ENCODE measurements at places on chromosomes 6 and 20.

DNA sequence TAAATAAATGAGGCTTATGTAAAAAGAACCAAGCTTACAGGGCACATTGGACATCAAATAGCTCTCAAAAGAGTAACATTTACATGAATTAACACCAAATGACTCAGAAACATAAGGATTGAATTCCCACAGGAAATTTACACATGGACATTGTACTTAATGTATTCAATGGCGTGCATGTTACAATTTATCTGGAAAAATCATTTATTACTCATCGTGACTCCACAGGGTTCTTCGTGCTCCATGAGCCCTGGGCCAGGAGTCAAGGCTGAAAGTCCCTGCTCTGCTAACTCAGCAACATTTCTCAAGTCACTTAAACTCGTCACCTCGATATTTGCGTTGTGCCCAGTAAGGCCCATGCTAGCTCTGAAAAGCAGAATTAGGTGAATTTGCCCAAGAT is 158.5 kb downstream of the PHACTR1 start:
- no peak for DNase-seq

GRCh38 chr20:62368976-62369814 is 2.1 kb upstream of the LAMA5 start:
- peak; percentile 81 for DNase-seq

DNA sequence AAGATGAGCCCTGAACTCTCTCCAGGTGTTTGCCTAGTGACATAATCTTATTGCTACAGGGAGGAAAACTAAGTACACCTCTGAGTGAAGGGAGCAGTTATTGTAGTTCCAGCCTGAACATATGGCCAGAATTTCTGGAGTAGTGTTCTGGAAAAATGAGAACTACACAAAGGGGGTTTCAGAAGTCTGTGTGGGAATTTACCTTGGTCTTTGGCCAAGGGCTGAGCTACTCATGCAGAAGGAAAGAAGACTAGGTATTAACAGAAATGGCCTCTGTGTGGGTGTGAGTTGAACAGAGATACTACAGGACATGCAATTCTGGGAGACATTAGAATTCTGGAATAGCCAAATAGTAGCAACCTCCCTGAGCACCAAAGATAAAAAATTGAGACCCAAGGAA is 1009.7 kb upstream of the GJE1 start:
- no peak for DNase-seq

- DNase-seq = peak; percentile 88
Measured at GRCh38 chr6:95087394-95088097, 489.8 kb upstream of the MANEA start.

GRCh38 chr20:13221673-13222318 is 722 bp downstream of the ISM1 start:
- peak; percentile 33 for DNase-seq

- no peak for DNase-seq
Measured at GRCh38 chr6:134176264-134176975, 124.0 kb upstream of the SLC2A12 start.

- no peak for DNase-seq
Measured at GRCh38 chr6:93327857-93328256, 91.5 kb downstream of the EPHA7 start.

DNA sequence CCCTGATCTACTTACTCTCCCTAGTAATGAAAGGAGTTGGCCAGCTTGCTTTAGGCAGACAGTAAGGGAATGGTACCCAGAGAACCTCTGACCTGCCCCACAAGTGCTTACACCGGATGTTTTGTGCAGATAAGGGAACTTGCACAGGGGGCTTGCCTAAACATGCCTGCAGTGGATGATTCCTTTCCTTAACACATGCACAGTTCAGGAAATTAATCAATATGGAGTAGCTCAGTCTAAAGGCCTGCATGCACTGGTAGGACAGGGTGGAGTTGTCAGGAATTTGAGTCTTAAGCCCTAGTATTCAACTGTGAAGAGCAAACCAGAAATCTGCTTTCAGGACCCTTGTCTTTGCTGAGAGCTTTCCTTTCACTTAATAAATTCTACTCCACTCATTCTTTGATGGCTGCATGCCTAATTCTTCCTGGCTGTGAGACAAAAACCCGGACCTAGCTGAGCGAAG is 3.9 kb upstream of the TRIM38 start:
- no peak for DNase-seq

DNA sequence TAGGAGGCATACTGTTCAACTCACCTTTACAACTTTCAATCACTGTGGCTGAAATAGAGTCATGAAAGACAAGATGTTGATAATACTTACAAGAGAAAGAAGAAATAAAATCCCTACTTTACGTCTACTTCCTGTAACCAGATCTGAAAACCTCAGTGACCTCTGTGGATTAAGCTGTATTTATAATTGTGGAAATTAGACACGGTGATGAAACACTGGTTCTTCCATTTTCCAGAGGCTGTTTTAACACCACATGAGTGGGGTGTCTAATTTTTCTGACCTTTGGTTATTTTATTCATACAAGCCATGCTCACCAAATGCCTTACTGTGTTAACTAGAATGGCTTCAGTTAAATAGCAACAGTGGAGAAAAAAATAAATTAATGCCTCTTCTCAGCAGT is 58.5 kb upstream of the HIVEP1 start:
- DNase-seq = no peak

DNA sequence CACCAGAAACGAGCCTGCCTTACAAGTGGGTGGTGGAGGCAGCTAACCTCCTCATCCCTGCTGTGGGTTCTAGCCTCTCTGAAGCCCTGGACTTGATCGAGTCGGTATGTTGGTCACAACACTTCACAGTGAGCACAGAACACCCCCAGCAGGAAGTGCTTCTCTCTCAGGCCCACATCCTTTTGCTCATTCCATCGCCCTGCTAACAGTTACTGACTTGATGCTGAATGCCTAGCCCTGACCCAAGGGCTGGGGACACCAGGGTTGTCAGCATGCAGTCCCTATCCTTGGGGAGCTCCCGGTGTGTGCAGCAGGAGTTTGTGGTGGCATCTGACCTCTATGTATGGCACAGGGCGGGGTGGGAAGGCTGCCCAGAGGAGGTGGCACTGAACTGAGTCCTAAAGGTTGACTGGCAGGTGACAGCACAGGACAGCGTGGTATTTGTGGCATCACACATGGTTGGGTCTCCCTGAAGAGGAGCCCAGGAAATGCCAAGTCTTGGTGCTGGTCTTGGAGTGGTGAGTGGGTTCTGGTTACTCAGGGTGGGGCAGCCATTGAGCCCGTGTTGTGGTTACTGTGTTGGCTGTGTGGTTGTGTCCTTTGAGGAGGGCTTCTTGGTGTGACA is 26.7 kb downstream of the GTSF1L start:
- DNase-seq = no peak

DNA sequence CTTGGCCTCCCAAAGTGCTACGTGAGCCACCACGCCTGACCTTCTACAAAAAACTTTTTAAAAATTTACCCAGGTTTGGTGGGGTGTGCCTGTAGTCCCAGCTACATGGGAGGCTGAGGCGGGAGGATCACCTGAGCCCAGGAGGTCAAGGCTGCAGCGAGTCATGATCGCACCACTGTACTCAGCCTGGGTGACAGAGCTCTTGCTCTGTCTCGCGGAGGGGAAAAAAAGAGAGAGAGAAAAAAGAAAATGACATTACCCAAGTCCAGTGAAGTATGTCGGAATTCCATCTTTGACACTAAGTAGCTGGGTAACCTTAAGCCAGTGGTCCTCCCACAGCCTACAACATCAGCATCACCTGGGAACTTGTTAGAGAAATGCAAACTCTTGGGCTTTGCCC is 18.8 kb upstream of the MAP1LC3A start:
- DNase-seq = no peak

DNA sequence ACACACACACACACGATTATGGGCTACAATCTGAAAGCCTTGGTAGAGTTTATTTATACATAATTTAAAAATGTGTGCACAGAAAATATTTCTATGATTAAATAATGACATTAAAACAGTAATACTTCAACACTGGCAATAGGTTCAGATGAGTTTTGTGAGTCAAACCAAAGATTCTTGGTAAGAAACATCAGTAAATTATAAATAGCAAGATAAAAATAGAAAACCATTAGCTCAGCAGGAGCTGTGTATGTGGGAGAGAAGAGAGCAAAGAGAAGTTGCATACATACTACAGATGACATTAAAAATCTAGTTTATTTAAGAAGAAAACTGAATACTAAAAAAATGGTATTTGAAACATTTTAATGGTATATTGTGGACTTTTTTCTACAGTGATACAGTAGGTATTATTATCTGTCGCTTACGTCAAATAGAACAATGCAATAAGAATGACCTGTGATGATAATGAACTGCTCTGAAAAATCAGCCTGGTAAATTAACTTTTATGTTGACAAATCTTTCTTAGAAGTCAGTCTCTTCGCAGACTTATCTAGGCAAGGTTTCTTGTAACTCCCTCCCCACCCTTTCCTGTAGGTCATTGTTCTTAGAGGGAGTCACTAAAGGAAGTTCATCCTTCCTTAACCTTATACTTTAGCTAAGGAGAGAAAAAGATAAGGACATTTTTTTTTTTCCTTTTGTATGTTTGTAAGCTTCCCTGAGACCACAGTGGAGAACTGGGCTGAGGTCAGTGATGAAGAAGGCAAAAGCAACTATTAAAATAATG is 149.3 kb downstream of the GJA1 start:
- DNase-seq = no peak

GRCh38 chr6:33613146-33613794 is 7.9 kb upstream of the ITPR3 start:
- no peak for DNase-seq

DNA sequence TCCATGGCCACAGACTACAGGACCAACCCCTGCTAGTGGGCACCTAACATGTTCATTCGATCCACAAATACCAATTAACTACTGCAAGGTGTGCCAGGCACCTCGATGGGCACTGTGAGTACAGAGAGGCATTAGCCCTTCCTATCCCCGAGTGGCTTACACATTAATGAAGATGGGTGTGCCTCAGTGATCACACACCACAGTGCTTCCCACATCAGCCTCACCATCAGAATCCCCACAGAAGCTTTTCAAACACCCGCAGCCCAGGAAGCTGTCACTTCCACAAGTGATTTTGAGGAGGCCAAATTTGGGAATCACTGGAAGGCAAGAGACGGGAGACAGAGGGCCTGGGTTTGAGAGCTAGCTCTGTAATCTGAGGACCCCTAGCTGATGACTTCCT is 23.7 kb downstream of the EZR start:
- DNase-seq = no peak

DNA sequence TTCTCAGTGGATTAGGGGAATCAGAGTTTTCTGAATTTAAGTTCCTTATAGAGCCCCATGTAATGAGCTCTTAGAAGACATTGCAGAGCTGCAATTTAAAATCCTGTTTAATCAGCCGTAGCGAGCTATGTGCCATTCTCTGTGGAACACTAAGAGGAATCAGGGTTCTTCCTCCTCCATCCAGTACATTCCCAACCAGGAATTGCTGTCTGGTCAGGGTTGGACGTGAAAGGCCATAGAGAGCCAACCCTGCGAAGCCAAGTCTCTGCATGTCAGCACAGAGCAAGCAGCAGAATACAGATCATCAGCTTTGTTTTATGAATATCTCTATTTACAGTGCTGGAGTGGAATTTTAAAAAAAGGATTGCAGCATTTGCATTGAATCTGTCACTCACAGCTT is 366.0 kb downstream of the LAMA2 start:
- DNase-seq = no peak

GRCh38 chr6:99092461-99092860 is 144.7 kb upstream of the FBXL4 start:
- no peak for DNase-seq

DNA sequence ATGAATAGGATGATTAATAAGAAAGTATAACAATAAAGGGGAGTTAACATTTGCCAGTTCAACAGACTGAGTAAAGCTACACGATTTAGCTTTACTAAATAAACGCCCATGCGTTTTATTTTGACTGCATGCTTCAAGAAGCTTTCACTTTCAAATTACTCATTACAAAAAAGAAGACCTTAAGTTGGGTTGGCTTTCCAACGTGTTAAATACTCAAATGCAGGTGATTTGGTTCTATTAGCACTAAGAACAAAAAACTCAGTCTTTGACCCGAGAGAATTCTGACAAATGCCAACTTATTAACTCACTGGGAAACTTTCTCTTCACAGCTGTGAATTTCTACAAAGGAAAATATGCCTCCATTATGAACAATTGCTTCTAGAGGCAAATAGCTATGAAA is 24.8 kb downstream of the RNF146 start:
- DNase-seq = no peak

DNA sequence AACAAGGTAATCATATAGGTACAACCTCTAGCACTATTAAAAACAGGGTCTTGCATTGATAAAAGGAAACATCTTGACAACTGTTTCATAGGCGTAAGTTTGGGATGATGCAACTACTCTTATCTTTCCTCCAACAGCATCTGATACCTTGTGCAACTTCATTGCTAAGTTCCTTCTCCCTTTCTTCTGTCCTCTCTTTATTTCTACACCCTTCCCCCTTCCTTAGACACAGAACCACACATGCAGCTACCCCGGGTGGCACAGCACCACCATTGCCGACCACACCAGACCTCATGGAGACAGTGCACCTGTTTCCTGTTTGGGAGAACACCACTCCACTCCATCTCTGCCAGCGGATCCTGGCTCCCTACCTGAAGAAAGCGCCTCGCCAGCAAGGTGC is 14.4 kb downstream of the MYB start:
- DNase-seq = no peak

- DNase-seq = no peak
Measured at GRCh38 chr20:58349570-58349969, 39.5 kb upstream of the VAPB start.

DNA sequence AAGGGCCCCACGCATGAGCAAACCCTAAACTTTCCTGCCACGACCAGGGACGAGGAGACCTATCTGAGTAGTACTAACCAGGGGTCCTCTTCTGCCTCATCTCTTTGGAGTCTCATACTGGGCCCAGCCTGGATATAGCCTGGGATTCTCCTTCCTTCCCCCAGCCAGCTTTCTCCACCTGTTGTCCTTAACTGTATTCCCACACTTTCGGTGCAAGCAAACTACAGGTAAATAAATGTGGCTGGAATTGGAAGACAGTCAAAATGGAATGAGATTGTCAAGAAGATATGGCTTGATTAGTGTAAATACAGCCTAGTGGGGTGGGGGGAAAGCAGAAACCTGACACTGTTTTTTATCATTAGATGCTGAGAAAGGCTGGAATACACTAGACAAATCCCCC is 23.5 kb upstream of the LY86 start:
- no peak for DNase-seq

- no peak for DNase-seq
Measured at GRCh38 chr6:34302929-34303328, 54.1 kb upstream of the SMIM29 start.

DNA sequence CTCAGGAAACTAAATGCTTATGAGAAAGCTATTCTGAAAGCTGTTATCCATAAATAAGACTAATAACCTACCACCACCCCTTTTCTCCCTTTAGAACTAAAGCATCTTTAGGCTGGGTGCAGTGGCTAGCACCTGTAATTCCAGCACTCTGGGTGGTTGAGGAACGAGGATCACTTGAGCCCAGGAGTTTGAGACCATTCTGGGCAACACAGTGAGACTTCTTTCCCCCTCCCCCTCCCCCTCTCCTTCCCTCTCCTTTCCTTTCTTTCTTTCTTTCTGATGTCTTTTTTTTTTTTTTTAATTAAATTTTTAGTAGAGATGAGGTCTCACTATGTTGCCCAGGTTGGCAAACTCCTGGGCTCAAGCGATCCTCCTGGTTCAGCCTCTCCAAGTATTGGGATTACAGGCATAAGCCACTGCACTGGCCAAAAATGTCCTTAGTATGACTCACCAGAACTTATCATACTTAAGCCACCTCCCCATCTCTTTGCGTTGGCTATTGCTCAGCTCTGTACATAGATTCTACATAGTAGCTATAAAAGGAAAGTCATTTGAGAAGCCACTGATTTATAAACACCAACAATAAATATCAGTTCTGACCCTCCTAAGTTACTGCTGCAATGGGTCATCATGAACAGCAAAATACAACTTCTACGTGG is 54.8 kb upstream of the SPDEF start:
- DNase-seq = no peak

All from SHP77 treated with DMSO at 0.1 percent for 48 hours (cell line).